ENCODE measurements at places on chromosomes 1 and 21. TPM values are rescaled to one million over a fixed set of nuclear protein-coding genes. Genes with fewer than 3 reads are reported as not detected.

LRRC3 gene
- 3.3 TPM for polyA plus RNA-seq

ZNF670 gene
- polyA plus RNA-seq, result 3.5 TPM

F5 gene
- polyA plus RNA-seq, result 0.45 TPM

SAMD11 gene
- 3.9 TPM for polyA plus RNA-seq

TRIM63 gene
- polyA plus RNA-seq, result 38.9 TPM

KDF1 gene
- not detected for polyA plus RNA-seq

SMIM1 gene
- polyA plus RNA-seq, result 4.4 TPM

RCSD1 gene
- 23.5 TPM for polyA plus RNA-seq

INKA2 gene
- polyA plus RNA-seq, result 70.7 TPM

BTBD19 gene
- polyA plus RNA-seq, result 12.6 TPM

INTS11 gene
- polyA plus RNA-seq, result 69.8 TPM

RPTN gene
- not detected for polyA plus RNA-seq

GNAT2 gene
- polyA plus RNA-seq, result not detected

PARS2 gene
- polyA plus RNA-seq, result 5.4 TPM

PRDM2 gene
- 37.1 TPM for polyA plus RNA-seq

ZBTB8B gene
- polyA plus RNA-seq, result not detected
